ENCODE measurements at places on chromosomes 1 and 21. TPM values are rescaled to one million over a fixed set of nuclear protein-coding genes. Genes with fewer than 3 reads are reported as not detected.

GRCh38 chr1:121443001-121443540 lies 258.3 kb downstream of the SRGAP2C start:
- DNase-seq: no peak

DNA sequence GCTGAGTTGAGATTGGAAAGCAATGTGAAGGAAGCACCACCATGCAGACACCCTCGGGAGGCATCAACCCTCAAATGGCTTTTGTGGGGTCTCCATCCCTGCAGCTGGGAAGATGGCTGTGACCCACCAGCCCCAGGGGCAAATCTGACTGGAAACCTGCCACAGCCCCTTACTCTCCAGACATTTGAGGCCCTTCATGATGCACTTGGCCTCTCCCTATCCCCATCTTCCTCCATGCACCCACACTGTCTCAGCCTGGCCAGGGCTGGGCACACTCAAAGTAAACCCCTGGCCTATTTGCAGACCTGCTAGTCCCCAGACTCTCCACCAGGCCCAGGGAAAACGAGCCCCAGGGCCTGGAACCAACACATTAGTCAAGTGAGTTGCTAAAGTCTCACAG lies 205.2 kb downstream of the MATN1 start:
- no peak for DNase-seq

GRCh38 chr1:145837656-145838055 lies 7.8 kb upstream of the NUDT17 start:
- no peak for DNase-seq

- no peak for DNase-seq
These were observed 2.7 kb upstream of the MPZL1 start for GRCh38 chr1:167718914-167719691.

DNA sequence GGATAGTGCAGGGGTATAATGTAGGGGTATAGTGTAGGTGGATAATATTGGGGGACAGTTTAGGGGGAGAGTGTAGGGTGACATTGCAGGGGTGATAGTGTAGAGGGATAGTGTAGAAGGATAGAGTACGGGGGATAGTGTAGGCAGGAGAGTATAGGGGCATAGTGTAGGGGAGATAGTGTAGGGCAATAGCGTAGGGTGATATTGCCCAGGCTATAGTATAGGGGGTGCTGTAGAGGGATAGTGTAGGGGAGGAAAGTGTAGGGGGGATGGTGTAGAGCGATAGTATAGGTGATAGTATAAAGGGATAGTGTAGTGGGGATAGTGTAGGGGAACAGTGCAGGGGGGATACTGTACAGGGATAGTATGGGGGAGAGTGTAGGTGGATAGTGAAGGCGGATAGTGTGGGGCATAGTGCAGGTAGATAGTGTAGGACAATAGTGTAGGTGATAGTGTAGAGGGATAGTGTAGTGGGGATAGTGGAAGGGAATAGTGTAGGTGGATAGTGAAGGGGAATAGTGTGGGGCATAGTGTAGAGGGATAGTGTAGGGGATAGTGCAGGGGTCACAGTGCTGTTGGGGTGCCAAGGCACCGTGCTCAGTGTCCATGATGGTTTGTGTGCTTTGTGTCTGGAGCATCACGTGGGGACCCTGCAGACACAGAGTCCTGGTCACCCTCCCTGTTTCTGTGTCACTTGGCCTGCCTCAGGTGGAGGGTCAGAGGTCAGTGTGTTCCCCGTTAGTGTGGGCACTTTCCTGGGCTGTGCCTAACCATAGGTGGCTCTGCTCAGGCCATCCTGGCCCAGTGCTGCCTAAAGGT lies 10.5 kb upstream of the ARF1 start:
- no peak for DNase-seq

NR5A2 gene
- total RNA-seq: 202 TPM

WDR47 gene
- 5.6 TPM for total RNA-seq

NMNAT2 gene
- 1.3 TPM for total RNA-seq

CELA2B gene
- total RNA-seq: 333 TPM

Measured in body of pancreas (tissue), 4 donors.